Esophagus muscularis mucosa (tissue), 4 donors: ENCODE measurements at places on chromosomes 3 and 15. TPM values are rescaled to one million over a fixed set of nuclear protein-coding genes. Genes with fewer than 3 reads are reported as not detected.

CYP1A1 gene
- not detected for total RNA-seq

CLEC3B gene
- total RNA-seq = 47.1 TPM

TRPM1 gene
- total RNA-seq = not detected

DNA sequence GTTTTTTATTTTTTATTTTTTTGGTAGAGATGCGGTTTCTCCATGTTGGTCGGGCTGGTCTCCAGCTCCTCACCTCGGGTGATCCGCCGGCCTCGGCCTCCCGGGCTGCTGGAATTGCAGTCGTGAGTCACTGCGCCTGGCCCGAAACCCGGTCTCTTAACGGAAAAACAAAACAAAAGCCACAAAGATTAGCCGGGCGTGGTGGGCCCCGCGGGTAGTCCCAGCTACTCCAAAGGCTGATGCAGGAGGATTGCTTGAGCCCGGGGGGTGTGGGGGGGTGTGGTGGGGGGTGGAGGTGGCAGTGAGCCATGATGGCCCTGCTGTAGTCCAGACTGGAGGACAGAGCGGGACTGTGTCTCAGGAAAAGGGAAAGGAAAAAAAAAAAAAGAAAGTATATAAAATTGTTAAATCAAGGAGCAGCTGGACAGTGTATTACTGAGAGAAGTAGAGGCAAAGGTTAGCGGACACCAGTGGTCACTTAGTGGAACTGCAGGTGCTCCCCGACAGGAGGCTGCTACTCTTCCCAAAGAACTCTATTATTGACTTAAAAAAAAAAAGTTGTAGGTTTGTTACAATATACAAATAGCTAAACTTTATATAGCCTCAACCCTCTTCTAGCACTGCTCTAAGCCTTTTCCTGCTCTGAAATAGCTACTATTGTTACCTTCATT lies 30.3 kb upstream of the TUBGCP5 start:
- H3K4me3 ChIP-seq = no peak overlapping the region
- H3K4me1 ChIP-seq = no peaks in the 10 kb centered on the region
- no peaks in the 10 kb centered on the region for H3K36me3 ChIP-seq
- no peak for DNase-seq

- H3K36me3 ChIP-seq = no peaks in the 10 kb centered on the region
- peaks cover 15% of the 10 kb centered on the region for H3K27me3 ChIP-seq
- no peak overlapping the region for H3K4me3 ChIP-seq
- DNase-seq = no peak
- no peak overlapping the region for H3K27ac ChIP-seq
These were observed 55.6 kb downstream of the LHFPL4 start for GRCh38 chr3:9497821-9498565.

DNA sequence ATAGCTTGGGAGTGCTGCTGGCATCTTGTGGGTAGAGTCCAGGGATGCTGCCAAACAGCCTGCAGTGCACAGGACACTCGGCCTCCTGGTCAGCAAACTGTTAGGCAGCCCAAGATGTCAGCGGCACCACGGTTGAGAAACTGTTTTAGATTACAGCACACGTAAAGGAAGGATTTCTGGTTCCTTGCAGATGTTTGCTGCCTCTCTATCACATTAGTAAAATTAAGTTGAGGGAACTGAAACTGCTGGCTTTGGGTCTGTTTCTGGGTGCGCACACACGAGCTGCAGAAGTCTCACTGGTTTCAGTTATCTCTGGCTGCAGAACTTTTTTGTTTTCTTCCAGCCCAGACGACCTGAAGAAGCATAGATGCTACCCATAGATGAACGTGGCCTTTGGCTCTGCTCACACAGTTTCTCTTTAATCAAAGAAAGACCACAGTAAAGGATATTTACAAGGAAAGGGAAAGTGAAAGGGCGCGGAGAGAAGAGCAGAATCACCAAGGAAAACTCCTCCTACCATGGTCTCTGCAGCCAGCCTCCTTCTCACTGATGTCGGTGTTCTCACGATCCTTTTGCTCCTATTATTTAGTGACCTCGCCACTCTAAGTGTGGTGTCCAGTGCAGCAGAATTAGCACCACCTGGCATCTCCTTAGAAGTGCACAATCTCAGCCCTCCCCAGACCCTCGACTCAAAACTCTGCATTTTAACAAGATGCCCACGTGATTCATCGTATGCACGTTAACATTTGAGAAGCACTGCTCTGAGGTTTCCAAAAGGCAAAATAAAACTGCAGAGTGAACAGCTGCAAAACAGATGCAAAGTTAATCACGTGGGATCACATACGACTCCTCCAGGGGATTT lies 50.6 kb upstream of the AKAP13 start:
- peak overlapping the region; percentile 90 for H3K27ac ChIP-seq
- DNase-seq = peak; percentile 90
- no peaks in the 10 kb centered on the region for H3K27me3 ChIP-seq
- H3K36me3 ChIP-seq = no peaks in the 10 kb centered on the region
- peak overlapping the region; percentile 60 for H3K4me3 ChIP-seq
